B cell (primary cell): ENCODE measurements at places on chromosomes 2 and 18.

GRCh38 chr2:149278161-149278871 lies 52.1 kb upstream of the LYPD6 start:
- DNase-seq, result no peak

DNA sequence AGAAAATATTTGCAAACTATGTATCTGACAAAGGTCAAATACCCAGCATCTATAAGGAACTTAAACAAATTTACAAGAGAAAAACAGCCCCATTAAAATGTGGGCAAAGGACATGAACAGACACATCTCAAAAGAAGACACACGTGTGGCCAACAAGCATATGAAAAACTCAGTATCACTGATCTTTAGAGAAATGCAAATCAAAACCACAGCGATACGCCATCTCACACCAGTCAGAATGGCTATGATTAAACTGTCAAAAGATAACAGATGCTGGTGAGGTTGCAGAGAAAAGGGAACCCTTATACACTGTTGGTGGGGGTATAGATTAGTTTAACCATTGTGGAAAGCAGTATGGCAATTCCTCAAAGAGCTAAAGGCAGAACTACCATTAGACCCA lies 64.3 kb upstream of the RBMS1 start:
- no peak for DNase-seq

- DNase-seq, result no peak
Measured at GRCh38 chr2:204022550-204022949, 86.0 kb downstream of the ICOS start.

DNA sequence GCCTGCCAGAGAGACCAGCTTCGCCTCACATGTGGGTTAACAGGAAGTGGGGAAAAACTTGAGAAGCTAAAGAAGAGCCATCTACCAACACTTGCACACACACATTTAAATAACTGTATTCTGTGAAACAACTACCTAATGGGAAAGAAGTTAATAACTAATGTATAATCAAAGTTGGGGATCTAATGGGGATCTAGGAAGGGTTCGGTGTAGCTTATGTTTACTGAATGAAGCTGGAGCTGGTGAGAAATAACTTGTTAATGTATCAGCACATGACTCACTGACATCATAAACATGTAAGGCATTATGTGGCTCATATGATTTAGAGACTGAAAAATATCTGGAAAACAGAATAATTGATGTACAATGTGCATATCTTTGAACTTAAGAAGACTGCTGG lies 421.3 kb upstream of the NXPH2 start:
- no peak for DNase-seq

- no peak for DNase-seq
Measured at GRCh38 chr2:32838418-32838817, 108.3 kb upstream of the LTBP1 start.

- DNase-seq, result no peak
Measured at GRCh38 chr2:239579524-239580198, 178.8 kb upstream of the HDAC4 start.

DNA sequence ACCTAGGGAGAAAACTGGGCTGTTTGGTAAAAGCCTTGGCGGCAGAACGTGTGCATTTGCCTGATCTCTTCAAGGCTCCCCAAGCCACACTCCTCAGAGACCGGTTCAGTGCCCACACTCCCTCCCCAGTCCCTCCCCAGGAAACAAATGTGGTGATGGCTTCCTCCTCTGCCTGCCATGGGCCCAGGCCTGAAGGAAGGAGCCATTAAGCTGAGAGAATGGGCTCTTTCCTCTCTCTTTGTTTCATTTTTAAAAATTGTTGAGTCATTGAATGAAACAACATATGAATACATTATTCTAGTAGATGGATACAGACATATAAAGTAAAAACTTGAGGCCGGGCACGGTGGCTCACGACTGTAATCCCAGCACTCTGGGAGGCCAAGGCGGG lies 50.6 kb upstream of the YWHAQ start:
- no peak for DNase-seq

DNA sequence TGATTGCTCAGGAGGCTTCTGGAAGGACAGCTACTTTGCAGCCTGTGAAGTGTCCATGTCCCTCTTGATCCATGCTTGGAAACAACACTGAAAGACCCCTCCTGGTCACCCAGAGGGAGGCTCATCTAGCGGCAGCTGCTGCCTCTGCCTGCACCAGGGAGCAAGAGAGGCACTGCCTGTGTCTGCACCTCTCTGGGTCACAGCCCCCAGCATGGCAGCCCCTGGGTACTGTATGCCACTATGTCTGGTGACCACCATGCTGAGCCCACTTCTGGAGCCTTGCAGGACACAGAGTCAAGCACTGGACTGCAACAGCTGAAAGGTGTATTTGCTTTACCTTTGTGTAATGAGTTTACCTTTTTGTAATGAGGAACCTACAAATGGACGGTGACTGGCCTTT lies 186.3 kb upstream of the MYT1L start:
- no peak for DNase-seq

- no peak for DNase-seq
Measured at GRCh38 chr2:178363252-178363651, 87.7 kb downstream of the PRKRA start.

DNA sequence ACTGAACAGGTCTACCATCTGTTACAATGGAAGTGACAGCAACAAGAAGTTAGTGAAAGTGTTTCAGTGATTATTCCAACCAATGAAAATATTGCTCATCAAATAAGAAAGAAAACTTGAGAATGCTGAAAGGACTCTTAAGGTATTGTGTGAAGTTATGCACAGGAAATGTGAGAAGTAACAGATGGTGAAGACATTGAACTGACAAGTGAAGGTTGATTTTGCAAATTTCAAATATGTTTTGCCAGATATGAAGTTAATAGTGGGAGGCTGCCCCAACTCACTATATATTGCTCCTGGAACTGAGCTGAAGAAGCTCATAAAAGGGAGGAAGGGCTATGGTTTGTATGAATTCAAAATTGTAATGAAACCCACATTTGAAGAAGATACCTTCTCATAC lies 97.5 kb downstream of the PHLPP1 start:
- no peak for DNase-seq

DNA sequence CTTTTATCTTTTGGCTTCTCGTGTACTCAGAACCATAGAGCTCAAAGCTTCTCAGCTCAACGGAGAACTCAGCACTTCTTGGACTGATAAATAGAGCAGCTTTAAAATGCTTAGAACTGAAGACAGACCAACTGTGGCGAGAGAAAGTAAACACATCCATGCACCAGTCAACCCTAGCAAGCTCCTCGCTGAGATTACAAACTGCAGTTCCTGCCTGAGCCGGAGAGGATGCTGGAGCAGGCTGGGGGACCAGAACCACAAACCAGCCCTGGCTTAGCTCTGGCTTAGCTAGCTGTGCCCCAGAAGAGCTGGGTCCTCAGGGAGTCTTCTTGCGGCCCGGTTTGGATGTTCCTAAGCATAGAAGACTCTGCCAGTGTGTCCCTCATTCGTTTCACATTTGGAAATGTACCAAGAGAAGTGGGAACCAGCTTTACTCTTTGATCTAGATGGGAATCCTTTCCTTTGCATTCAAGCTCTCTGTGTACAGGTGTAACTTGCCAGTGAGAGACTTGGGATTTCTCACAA lies 5.6 kb downstream of the PAX8 start:
- DNase-seq, result peak; percentile 60

DNA sequence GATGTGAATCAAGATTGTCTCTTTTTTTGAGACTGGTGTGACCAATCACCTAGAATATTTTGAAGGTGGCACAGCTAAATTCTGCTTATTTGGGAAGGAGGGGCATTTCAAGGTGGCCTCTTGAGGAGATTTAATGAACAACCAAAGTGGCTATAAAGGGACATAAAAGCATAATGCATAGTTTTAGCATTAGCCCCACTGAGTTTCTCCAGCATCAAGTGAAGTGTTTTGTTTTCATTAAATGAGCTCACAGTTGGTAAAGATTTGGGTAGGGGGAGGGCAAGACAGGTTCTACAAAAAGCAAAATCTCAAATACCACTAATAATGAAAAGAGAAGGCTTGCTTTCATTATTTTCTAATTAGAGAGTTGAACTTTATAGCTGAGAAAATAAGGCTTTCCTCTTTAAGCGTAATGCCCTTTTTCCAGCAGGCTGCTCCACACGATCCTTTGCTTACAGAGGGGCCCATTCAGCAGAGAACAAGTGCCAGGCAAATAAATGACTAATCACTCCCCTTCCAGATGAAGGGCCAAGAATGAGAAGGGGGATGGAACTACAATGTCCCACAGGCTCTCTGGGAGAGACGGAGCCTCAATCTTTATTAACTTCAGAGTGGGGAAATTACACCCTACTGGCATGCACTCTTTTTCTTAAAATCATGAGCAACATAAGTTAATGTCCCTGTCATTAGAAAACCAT lies 35.9 kb downstream of the LHCGR start:
- DNase-seq, result no peak

DNA sequence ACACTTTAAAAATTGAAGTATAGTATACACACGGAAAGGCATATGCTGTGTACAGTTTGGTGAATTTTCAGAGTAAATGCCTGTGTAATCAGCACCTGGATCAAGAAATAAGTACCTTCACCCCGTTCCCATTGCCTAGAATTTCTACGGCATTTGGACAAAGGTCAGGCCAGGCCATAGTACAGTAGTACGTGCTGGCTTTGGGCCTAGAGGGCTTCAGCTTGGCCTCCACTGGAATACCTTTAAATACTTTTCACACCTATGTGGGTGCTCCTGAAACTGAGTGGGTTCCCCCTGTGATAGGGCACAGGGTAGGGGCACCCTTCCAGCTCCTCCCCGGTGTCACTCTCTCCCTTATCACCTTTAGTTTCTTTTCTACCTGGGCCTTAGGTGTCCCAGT lies 26.5 kb downstream of the TET3 start:
- no peak for DNase-seq

DNA sequence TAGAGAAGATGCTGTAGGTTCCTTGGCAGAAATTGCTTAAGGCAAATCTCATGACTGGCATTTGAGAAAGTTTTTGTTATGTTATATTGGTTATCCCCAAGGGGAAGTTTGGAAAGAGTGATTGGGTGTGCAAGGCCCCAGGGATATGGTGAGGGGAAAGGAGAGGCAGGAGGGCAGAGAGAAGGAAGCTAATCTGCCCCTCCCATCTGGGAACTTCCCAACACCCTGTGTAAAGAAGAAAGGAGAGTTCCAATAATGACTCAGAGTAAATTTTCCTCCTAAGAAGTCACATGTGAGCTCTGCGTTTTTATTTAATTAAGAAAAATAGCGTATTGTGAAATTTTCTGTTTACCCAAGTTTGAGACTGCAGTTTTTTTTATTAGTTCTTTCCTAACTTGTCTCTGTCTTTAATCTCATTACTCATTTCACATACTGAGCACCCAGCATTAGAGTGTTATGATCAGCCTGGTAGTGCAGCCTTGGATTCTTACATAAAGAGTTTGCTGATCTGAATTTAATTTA lies 3.1 kb upstream of the KYNU start:
- DNase-seq, result peak; percentile 35

- DNase-seq, result no peak
Measured at GRCh38 chr2:12588986-12589385, 127.8 kb upstream of the TRIB2 start.
